ENCODE measurements at places on chromosomes 3 and 15.

- no peak for DNase-seq
Observed at GRCh38 chr3:168061332-168061996, 34.3 kb downstream of the GOLIM4 start.

GRCh38 chr3:16990163-16990562, 105.4 kb downstream of the PLCL2 start:
- DNase-seq: no peak

DNA sequence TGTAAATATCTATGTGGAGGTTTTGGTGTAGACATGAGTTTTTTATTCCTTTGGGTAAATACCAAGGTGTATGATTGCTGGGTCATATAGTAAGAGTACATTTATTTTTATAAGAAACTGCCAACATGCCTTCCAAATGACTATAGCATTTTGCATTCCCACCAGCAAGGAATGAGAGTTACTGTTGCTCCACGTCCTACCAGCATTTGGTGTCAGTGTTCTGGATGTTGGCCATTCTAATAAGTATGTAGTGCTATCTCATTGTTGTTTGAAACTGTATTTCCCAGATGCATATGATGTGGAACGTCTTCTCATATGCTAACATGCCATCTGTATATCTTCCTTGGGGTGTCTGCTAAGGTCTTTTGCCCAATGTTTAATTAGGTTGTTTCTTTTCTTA, 38.7 kb downstream of the LHFPL4 start:
- no peak for DNase-seq

GRCh38 chr3:9666704-9667445, 17.6 kb downstream of the MTMR14 start:
- DNase-seq: no peak
